NCI-H1436 treated with DMSO at 0.1 percent for 48 hours (cell line): ENCODE measurements at places on chromosomes 2 and 18.

DNA sequence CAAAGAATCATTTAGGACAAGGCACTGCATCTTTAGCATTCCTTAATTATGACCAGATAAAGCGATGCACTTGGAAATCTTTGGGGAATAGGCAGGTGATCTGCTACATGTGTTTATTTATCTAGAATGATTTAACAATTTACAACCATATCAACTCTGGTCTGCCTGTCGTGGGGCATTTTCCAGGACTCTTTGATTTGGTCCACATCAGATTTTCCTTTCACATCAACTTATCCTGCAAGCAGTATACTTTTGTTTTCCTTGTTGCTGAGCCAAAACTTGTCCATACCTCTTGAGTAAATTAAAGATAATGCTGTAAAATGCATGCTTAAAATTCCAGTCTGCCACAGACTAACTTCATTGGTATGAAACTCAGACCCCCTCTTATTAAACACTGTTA, 312.4 kb upstream of the TCF4 start:
- DNase-seq, result no peak

GRCh38 chr2:134988994-134989605, 58.1 kb downstream of the MAP3K19 start:
- no peak for DNase-seq

- DNase-seq, result no peak
These were observed 146.5 kb downstream of the DDX1 start for GRCh38 chr2:15738225-15738546.

GRCh38 chr2:171083451-171083850, 77.2 kb downstream of the TLK1 start:
- DNase-seq, result peak; percentile 21

DNA sequence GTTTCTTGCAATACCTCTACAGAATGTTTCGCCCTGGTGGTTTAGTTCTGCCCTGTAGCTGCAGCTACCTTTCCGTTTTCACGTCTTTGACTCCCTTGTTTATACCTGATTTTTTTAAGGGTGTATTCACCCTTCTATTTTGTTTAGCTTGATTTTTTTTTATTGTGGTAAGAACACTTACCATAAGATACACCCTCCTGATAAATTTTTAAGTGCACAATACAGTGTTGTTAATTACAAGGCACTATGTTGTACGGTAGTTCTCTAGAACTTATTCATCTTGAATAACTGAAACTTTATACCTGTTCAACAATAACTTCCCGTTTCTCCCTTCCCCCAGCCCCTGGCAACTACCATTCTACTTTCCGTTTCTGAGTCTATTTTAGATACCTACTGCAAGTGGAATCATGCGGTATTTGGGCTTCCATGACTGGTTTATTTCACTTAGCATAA, 48.9 kb upstream of the NABP1 start:
- DNase-seq, result no peak
